ENCODE measurements at places on chromosomes 13 and 19.
A peak's percentile ranks its signal among the peaks of the same experiment; 100 is the strongest.

DNA sequence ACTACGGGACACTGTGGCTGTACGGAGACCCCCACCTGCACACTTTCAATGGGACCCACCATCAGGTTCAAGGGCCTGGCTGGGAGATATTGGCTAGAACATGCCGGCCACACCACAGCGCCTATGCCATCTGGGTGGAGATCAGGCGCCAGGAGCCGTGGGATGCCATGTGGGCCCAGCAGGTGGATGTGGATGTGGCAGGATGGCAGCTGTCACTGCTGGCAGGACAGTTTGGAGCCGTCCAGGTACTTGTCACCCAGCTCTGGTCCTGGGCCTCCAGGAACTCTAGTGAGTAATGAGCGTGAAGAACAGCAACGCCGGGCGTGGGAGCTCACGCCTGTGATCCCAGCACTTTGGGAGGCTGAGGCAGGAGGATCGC, 15.7 kb upstream of the FXYD3 start:
- no peak for DNase-seq

- no peak for DNase-seq
Measured at GRCh38 chr19:47623151-47623920, 14.4 kb downstream of the BICRA start.

- DNase-seq, result peak; percentile 70
Measured at GRCh38 chr19:4803736-4804695, 12.5 kb downstream of the FEM1A start.

DNA sequence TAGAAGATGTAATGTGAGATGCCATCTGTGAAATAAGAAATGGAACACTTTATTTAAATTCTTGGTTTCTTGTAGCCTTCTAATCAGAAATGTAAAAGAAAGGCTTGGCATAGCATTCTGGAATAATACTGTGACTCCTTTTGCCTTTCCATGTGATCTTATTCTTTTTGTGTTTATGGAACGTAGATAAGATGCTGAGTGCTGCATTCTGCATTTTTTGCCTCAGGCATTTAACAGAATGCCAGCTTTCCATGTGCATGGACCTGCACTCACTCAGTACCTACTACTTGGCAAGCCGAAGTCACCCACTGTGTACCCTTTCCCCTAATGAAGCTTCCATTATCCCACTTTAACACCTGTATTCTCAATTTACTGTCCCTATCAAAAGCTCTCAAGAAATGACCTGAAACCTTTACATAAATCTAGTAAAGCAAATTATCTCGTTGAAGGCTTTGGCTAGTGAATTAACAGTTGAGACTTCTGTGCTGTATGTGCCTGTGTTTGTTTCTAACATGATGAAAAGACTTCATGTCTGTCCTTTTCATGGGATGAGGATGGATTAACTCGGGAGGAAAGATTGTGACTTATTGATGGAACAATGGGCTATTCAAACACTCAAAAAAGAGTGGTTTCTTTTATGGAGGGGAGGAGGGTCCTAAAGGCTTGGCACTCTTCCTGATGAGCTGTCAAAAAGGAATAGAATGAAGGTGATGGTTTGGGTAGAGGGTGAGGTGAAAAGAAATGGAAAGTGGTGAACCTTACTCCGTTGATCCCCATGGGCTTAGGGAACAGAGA, 44.7 kb upstream of the FRY start:
- no peak for DNase-seq

DNA sequence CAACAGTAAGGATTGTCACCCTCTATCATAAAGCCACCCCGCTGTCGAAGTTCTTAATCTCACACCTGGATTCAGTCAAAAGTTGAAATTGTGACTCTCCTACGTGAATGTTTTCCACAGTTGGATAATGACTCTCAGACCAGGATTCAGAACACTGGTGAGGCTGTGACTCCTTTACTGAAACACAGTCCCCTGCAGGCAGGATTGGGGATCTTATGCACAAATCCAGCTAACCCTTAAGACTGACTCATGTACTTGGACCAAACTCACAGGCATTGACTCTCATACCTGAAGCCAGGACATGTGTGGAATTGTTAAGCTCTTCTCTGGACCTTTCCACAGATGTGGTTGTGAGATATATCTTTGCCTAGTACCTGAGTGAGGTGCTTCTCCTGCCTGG, 46.8 kb downstream of the ZNF85 start:
- DNase-seq, result no peak

DNA sequence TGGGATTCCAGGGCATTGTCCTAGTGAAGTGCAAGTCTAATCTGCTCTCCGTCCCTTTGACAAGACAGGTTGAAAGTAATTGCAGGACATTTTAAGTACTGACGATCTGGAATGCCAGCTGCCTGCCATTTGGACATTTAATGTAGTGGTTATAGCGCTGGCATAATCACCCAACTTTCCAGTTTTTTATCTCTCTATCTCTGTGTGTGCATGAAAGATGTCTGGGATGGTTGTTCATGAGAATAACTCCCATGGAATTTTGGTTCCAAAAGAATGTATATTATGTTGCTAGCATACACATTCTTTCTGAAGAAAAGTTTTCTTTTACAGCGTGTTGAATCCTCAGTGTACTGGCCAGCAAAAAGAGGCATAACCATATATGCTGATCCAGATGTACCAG, 53.6 kb downstream of the TDRD12 start:
- DNase-seq, result no peak

- no peak for DNase-seq
Measured at GRCh38 chr13:93715866-93716265, 489.3 kb downstream of the GPC6 start.

DNA sequence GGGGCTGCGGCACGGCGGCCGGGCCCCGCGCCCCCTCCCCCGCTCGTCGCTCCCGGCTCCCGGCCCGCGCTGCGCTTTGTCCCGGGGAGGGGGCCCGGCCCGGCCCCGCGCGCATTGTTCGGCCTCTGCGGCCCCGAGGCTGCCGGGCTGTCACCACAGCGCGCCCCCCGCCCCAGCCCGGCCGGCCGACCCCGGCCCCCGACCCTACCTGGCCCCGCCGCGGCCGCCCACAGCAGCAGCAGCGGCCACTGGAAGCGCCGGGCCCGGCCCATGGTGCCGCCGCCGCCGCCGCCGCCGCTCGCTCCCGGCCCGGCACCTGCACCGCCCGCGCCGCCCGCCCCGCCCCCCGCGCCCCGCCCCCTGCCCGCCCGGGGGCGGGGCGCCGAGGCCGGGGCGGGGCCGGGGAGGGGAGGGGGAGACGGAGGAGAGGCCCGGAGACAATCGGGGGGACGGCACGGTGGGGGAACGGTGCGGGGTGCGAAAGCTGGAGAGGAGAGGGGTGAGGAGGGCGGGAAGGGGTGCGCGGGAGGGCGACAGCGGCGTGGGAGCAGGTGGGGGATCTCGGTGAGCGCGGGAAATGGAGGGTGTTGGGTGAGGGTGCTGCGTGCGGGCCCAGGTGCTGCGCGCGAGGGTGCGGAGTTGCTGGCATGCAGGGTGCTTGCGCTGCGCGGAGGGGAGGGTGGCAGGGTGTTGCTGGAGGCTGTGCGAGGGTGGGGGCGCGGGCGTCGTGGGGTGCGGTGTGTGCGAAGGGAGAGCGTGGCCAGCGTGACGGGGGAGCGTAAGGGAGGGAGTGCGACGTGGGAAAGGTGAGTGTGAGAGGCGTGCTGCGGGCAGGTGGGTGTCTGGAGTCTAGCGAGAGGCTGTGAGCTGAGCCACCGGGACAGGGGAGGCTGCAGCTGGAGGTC, at the start of gene CADM4:
Gene CADM4 (minus strand): TSS at position 332 of the 905 bp plus-strand sequence. CDS start 60 bp downstream, at position 272.
- DNase-seq, result peak; percentile 88

DNA sequence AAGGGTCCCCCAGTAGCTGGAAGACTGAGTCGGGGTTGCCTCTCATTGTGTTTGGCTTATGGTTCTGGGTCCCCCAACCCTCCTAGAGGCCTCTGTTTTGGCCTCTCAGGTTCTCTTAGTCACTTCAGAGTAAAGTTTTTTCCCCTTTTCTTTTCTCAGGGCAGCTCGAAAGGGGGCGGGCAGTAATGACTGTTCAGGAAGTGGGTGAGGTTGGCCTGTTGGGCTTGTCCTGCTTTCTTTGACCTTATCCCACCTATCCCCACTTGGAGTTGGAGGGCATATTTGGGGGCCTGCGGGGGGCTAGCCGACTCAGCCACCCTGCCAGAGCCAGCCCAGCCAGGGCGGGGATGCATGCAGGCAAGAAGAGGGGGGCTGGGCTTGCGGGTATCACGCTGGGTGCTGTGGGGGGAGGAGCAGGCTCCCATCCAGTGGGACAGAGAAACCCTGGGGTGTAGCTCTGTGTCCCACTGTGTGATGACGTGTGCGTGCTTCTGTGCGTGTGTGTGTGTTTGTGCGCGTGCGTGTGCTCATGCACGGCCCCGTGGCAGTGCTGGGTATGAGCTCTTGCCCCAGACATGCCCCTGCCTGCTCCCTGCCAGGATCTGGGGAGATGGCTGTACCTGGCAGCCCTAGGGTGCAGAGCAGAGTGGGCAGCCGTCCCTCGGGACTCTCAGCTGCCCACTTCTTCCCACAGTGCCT, 1.4 kb downstream of the CIC start:
- no peak for DNase-seq

- no peak for DNase-seq
Measured at GRCh38 chr13:20174656-20175405, 14.0 kb upstream of the GJA3 start.

GRCh38 chr19:10418485-10419199, 1.7 kb upstream of the PDE4A start:
- no peak for DNase-seq

- no peak for DNase-seq
Measured at GRCh38 chr19:29292153-29292552, 79.2 kb upstream of the UQCRFS1 start.
